Pons (tissue), 1 donor: ENCODE measurements at places on chromosomes 11 and 22.

DNA sequence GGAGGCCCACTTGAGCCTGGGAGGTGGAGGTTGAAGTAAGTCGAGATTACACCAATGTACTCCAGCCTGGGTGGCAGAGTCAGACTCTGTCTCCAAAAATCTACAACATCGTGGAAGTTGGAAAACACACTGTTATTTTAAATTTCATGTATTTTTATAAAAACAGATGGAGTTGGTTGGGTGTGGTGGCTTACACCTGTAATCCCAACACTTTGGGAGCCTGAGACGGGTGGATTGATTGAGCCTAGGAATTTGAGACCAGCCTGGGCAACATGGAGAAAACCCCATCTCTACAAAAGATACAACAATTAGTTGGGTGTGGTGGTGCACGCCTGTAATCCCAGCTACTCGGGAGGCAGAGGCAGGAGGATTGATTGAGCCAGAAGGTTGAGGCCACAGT, 52.0 kb upstream of the CLTCL1 start:
- DNase-seq: no peak

- DNase-seq: no peak
These were observed 173.2 kb downstream of the LARGE1 start for GRCh38 chr22:33747029-33747428.

DNA sequence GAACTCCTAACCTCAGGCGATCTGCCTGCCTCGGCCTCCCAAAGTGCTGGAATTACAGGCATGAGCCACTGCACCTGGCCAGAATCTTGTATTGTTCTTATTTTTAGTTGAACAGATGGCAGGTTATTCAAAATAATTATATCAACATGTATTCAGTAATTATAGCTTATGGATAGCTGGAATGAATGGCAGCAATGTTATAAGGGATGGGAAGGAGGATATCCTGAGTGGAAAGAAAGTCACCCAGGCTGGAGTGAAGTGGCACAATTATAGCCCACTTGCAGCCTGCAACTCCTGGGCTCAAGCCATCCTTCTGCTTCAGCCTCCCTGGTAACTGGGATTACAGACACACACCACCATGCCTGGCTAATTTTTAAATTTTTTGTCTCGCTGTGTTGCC, 88.1 kb downstream of the MED15 start:
- no peak for DNase-seq

- DNase-seq: no peak
These were observed 25.7 kb downstream of the TUB start for GRCh38 chr11:8106679-8107078.

DNA sequence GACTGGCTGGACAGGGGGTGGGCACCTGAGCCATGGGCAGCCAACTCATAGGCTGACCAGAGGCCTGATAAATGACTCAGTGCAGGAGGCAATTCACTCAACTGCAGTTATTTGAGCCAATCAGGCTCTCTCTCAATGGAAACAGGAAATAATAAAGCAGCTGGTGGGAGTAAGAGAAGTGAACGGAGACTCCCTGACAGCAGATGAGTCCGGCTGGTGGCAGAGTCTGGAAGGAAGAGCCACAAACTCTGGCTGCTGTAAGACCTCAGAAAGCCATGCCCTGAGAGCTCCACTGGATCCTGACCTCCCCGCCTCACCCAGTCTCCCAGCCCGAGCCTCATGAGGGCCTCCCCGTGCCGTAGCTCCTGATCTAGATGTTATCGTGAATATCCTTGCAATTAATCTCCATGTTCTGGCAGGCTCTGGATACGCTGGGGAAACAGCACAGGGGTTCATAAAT, 69.8 kb downstream of the TRIM29 start:
- no peak for DNase-seq
